ENCODE measurements at places on chromosomes 3 and 15.

DNA sequence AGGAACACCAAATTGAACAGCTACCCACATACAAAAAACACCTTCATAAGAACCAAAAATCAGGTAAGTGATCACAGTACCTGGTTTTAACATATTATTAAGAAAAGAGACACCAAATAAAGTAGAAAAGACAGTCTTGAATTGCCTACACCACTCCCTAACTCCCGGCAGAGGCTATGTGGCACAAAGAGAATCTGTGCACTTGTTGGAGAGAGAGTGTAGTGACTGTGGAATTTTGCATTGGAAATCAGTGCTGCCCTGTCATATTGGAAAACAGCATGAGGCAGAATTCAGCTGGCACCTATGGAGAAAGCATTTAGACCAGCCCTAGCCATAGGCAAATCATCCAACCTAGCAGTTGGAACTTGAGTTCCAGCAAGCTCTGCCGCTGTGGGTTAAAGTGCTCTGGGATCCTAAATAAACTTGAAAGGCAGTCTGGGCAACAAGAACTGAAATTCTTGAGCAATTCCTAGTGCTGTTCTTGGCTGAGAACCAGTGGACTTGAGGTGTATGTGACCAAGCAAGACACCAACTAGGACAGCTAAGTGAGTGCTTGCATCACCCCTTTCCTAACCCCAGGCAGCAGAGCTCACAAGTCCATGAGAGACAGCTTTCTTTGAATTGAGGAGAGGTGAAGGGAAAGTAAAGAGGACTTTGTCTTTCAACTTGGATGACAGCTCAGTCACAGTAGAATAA lies 969.6 kb upstream of the ALCAM start:
- no peak for DNase-seq

GRCh38 chr3:195097331-195098255 lies 173.4 kb downstream of the XXYLT1 start:
- no peak for DNase-seq

DNA sequence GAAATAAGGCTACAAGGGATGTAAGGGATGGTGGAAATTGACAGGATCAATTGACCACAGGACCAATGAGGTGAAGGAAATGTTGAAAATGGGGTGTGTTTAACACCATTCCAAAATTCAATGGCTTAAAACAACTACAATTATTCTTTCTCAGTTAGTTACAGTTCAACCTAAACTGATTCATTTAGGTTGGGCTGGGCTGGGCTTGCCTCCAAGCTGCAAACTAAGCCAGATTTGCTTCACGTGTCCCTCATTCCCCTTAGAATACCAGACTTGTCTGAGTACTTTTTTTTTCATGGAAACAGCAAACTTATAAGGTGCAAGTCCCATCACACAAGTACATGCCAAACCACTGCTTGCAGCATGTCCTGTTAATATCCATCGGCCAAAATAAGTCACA lies 280.1 kb downstream of the NEK10 start:
- DNase-seq, result no peak

DNA sequence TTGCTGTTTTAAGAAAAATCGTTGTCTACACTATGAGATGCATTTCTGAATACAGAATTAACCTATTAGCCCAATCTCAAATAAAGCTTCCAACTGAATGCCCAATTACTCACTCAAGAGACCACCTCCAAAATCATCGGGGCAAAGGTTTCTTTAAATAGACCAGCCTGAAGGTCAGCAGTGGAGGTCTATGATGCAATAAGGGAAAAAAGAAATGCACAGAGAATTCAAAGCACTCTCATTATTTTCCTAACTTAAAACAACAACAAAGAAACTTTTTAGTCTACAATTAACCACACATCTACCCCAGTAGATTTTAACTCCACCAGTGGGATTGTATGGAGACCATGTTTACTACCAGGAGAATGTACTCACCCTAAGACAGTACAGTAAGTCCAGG lies 657.7 kb upstream of the CCDC54 start:
- no peak for DNase-seq

- DNase-seq, result no peak
Observed at GRCh38 chr3:71582612-71583565, 639 bp downstream of the FOXP1 start.

DNA sequence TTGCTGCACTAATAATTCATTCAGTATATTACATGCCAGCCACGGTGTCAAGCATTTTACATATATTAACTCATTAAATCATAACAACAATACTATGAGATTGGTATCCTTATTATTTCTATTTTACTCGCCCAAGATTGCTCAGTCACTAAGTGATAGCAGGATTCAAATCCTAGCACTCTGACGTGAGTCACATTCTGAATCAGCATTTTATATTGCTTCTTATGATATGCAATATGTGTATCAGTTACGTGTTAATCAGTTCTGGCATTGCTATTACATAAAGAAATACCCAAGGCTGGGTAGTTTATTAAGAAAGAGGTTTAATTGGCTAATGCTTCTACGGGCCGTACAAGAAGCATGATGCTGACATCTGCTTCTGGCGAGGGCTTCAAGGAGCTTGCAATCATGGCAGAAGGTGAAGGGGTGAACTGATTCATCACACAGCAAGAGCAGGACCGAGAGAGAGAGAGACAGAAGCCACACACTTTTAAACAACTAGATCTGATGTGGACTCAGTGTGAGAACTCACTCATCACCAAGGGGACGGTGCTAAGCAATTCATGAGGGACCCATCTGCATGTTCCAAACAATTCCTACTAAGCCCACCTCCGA lies 166.5 kb upstream of the TMCO5A start:
- DNase-seq, result no peak

- no peak for DNase-seq
Observed at GRCh38 chr3:170603770-170604510, 18.1 kb upstream of the SLC7A14 start.

- DNase-seq, result peak; percentile 43
Observed at GRCh38 chr3:125002414-125003368, 53.1 kb downstream of the HEG1 start.

Data from NCI-H2029 treated with DMSO at 0.1 percent for 48 hours (cell line).